ENCODE measurements at places on chromosomes 4 and X.

GRCh38 chrX:48957477-48957826 is at the start of gene OTUD5:
Gene OTUD5, minus strand, starts transcription at chrX:48957607. Its CDS starts 37 bp downstream, at chrX:48957570.
- DNase-seq, result peak; percentile 52

- DNase-seq, result no peak
Observed at GRCh38 chr4:56241500-56241899, 145.8 kb downstream of the AASDH start.

- no peak for DNase-seq
Observed at GRCh38 chrX:130805903-130806302, 97.1 kb downstream of the ENOX2 start.

GRCh38 chr4:55754754-55755350 is 64.7 kb upstream of the EXOC1L start:
- peak; percentile 88 for DNase-seq

DNA sequence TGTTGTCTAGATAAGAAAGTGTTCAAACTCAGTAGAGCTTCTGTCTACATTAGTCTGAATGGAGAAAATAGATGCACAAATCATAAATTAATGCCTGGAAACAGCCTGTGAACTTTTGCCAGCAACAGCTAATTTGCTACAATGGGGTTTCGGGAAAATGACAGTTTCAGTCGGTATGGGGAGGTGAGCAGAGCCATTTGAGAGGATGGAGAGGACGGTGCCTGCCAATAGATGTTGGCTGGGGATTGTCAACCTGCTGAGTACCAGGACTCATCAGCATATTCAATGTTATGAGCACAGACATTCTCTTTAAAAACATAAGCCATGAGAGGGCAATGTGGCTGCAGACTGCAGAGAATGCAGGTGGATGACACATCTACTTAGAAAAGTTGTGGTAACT is 230.3 kb upstream of the PCDH18 start:
- no peak for DNase-seq

DNA sequence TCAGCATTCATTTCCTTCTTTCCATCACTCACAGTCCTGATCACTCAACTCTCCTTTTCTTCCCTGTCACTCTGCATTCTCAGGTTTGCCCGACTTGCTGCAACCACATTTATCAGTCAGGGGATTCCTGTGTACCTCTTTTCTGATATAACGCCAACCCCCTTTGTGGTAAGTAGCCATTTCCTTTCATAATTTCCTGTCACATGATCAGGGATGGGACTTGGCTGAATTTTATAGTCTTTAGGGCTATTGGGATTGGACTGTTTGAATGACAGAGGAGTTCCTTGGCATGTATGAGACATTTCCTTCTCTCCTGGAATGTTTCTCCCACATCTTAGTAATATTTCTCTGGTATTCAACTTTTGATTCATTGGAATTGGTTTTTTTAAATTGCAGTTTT is 11.0 kb downstream of the PGM2 start:
- DNase-seq, result peak; percentile 90

- DNase-seq, result no peak
Observed at GRCh38 chr4:1626151-1626550, 58.0 kb downstream of the FAM53A start.

GRCh38 chr4:168411318-168412150 is 68.8 kb downstream of the DDX60L start:
- DNase-seq, result peak; percentile 65

- peak; percentile 42 for DNase-seq
Observed at GRCh38 chrX:149497626-149498025, 7.5 kb downstream of the IDS start.

DNA sequence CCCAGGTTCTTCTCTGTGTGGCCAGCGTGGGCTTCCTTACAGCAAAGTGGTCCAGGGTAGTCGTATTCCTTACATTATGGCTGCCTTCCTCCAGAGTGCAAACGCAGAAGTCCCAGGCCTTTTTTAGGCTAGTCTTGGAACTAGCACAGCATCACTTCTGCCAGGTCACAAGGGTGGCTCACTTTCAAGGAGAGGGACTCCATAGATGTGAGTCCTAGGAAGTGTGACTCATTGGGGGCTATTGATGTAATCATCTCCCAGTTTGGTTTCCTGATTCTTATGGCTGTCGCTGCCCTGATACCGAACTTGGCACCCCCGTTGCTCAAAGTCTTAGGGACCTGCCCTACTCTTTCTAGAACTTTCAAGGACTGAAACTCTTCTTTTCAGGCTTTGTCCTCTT is 140.0 kb downstream of the DCK start:
- peak; percentile 7 for DNase-seq

GRCh38 chr4:152971053-152971452 is 34.9 kb downstream of the FHDC1 start:
- DNase-seq, result no peak

- peak; percentile 87 for DNase-seq
Observed at GRCh38 chr4:89123451-89123851, 12.1 kb downstream of the TIGD2 start.

GRCh38 chrX:49799828-49800227 is 29.3 kb upstream of the PAGE4 start:
- DNase-seq, result no peak

DNA sequence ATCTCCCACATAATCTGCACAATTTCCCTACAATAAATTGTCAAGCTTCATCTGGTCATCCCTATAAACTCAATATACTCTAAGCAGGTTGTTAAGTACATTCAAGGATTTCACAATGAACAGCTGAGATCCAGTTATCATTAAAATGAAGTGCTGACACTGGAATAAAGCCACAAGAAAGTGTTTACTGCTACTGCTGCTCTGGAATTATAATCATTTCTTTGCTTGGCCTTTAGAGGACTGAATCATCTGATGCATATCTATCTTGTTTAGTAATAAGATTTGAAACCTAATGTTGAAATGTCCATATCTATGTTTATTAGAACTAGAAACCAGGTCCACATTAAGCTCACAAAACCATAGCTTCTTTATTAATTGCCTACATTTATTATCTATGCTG is 338.6 kb upstream of the ZFP42 start:
- DNase-seq, result peak; percentile 88

DNA sequence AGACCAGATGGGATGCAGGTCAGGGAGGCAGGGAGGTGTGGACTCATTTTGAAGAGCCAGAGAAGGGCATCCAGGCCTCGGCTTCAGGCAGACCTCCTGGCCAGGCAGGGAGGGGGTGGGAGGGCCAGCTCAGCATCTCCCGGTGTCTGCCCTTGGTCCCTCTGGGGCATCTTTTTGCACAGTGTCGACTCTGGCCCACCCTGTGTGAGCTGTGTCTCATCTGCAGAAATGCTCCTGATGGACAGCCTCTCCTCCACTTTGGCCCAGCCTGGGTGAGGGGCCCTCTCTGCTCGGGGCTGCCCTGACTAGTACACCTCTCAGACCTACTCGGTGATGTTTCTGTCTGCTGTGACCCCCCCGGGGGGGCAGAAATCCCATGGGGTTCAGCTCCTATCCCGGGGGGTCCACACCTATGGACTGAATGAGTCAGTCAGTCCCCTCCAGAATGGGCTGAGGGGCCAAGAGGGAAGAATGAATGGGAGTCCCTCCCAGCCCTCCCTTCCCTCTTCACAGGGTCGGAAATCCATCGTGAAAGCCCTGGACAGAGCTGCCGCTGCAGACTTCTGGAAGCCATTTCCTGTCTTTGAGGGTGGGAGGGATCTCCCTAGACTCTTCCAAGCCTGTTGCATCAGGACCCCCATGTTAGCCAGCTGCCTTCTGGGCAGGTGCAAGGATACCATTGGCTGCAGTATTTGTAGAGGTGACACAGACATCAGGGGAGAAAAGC is 196.7 kb upstream of the PSAPL1 start:
- DNase-seq, result no peak

GRCh38 chrX:3598709-3599108 is 114.7 kb downstream of the PRKX start:
- DNase-seq, result no peak

- DNase-seq, result peak; percentile 17
Observed at GRCh38 chr4:25160714-25161592, 704 bp upstream of the SEPSECS start.

DNA sequence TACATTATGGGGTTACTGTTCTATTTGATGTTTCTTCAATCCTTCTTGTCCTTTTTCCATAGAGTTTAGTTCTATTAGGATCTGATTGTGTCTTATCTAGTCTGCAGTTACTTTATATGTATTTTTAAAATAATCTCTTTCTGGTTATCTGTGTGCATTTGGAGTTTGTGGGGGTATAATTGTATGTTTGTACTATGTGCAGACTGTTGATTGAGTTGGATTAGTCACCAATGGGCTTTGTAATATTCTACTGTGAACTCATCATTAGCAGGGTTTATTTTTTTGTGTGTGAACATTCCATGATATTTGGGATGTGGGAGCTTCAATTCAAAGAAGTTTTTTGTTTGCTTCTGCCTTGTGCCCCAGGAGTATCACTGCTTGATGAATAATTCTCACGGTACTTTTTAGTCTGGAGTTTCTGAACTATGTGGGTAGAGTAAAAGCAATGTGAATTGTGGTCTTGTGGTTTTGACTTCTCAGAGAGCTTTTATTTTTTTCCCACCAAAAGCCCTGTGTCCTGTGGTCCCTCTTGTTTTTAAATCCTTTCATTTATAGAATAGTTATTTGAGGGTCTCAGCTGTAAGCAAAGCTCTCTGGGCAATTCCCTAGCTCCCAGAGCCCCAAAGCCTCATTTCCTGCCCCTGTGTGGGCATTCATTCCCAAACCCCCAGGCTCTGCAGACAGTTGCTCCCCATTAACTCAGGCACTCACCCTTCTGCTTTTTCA is 127.8 kb downstream of the PHKA2 start:
- DNase-seq, result peak; percentile 40

DNA sequence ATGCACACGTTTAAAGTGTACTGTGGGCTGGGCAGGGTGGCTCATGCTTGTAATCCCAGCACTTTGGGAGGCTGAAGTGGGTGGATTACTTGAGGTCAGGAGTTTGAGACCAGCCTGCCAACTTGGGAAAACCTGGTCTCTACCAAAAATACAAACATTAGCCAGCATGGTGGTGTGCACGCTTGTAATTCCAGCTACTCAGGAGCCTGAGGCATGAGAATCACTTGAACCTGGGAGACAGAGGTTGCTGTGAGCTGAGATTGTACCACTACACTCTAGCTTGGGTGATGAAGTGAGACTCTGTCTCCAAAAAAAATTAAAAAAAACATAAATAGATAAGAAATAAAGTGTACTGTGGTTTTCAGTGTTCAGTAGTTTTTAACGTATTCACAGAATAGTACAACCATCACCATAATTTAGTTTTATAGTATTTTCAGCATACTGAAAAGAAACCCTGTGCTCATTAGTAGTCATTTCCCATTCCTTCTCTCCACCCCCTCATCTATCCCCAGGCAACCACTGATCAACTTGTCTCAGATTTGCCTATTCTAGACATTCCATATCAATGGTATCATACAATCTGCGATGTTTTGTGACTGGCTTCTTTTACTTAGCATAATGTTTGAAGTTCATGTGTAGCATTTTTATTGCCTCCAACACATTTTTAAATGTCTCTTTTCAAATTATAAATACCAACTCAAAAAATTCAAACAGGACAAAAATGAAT is 19.1 kb downstream of the SLAIN2 start:
- peak; percentile 89 for DNase-seq

DNA sequence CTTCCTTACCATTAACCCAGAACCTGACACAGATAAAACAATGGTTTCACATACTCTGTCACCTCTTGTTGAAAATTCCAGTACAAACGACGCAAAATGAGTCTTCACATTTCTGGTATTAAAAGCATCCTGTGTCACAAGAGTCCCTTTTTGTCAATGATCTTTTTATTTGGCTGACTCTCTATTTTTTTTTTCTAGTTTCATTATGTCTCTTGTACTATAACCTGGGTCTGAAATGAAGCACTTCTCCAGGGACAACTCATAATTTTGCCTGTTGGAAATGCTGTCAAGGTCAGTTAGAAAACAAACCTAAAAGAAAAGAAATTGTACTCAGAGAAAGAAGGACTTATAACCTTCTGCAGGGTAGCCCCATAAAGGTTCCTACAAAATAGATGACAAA is 93.1 kb downstream of the NR3C2 start:
- DNase-seq, result no peak

GRCh38 chr4:85446141-85446861 is 28.6 kb upstream of the ARHGAP24 start:
- DNase-seq, result no peak

GRCh38 chr4:141713185-141713584 is 76.8 kb downstream of the IL15 start:
- no peak for DNase-seq

DNA sequence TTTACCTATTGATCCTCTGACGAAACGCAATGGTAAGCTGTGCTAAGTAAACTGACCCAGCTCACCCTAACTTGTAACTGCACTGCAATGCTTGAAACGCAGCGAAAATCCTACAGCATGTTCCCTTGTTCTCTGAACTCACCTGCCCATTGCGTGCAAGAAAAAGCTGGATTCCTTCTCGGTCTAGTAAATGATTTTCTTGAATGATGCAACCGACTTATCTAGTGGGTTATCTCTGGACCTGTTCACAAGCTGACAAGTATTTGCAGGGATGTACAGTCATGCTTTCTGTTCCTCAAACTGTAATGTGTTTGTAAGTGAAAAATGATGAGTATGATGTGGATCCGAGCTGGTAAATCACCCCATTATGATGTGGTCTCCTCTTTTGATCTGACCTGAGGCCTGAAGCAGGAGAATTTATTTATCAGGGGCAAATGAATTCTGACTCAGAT is 140.1 kb downstream of the BTC start:
- peak; percentile 86 for DNase-seq

DNA sequence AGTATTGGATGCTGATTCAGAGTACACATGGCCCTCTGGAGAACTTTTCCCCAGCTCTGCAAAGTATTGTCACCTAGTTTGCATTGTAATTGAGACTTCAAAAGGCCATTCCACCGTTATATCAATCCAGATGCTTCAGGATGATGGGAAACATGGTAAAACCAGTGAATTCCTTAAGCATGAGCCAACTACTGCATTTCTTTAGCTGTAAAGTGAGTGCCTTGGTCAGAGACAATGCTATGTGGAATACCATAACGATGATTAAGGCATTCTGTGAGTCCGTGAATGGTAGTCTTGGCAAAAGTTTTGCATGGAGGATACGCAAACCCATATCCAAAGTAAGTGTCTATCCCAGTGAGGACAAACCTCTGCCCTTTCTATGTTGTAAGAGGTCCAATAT is 355.2 kb downstream of the DCAF12L2 start:
- DNase-seq, result no peak

GRCh38 chrX:6468706-6469105 is 66.2 kb downstream of the VCX3A start:
- no peak for DNase-seq

DNA sequence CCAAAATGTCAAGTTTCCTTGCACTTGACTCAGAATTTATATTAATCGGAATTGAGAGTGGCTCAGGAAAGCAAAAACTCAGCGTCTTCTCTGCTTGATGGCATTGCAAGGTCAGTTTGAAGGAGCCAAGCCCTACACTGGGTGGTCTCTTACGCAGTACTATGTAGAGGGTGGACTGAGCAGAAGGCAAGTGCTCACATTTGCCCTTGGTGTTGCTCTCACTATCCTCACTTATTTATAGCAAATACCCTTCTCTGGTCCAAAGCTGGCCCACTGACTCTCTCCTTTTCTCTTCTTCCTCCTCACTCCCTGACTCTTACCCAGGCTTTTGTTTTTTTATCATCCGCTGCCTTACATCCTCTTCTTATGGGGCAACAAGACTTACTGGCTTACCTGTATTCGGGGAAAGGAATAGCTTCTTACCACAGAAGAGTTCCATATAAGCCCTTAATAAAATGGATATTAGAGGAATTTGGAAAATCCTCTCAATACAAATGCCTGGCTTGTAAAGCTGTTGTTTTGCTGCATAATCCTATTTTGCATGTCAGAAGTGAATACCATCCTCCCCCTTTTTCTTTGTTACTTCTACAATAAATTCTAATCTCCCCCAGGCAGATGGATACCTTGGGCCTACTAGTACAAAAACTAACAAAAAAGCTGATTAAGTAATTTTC is 24.8 kb upstream of the GATB start:
- no peak for DNase-seq

Data from iris pigment epithelial cell (primary cell).